Muscle of leg (tissue), 16 donors: ENCODE measurements at places on chromosomes 7 and 10. TPM values are rescaled to one million over a fixed set of nuclear protein-coding genes. Genes with fewer than 3 reads are reported as not detected.

GLI3 gene
- total RNA-seq: 7.6 TPM

RBP3 gene
- not detected for total RNA-seq

NPC1L1 gene
- not detected for total RNA-seq

UTF1 gene
- not detected for total RNA-seq

SPAG6 gene
- 4.6 TPM for total RNA-seq

OR2A42 gene
- 0.04 TPM for total RNA-seq

ATG9B gene
- total RNA-seq: 0.22 TPM

MYL7 gene
- 13.0 TPM for total RNA-seq

OR2A12 gene
- total RNA-seq: not detected
